Endothelial cell (in vitro differentiated cells): ENCODE measurements at places on chromosomes 2 and 18. TPM values are rescaled to one million over a fixed set of nuclear protein-coding genes. Genes with fewer than 3 reads are reported as not detected.

DNA sequence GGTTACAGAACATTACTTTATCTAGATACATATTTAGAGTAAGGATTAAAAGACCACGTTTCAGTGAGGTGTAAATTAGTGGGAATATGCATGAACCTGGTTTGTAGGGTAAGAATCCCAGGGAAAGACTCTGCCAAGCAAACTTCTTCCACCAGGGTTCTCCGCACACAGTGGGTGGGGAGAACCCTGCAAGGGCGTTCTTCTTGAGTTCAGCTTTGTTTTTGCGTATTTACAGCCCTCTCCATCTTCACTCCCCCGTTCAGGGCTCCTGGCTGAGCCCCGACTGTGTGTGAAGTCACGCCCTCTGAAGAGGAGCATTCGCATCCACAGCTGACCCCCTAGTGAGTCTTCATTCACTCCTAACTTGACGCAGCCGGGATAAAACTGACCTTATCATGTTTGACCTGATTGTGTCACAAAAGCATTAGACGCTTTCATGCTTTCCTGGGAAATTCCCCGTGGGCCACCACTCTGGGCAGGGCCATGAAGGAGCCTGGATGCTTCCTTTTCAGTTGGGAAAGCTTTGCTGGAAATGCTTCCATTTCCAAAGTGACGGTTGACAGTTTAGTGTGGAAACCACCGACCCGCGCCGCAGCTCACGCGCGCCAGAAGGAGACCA is 1.0 kb downstream of the ALKAL2 start:
- H3K4me1 ChIP-seq = no peaks in the 10 kb centered on the region
- H3K27ac ChIP-seq = no peak overlapping the region
- peaks cover 6% of the 10 kb centered on the region for H3K36me3 ChIP-seq
- peak overlapping the region; percentile 70 for H3K4me3 ChIP-seq

LAMA1 gene
- 8.7 TPM for total RNA-seq

DNA sequence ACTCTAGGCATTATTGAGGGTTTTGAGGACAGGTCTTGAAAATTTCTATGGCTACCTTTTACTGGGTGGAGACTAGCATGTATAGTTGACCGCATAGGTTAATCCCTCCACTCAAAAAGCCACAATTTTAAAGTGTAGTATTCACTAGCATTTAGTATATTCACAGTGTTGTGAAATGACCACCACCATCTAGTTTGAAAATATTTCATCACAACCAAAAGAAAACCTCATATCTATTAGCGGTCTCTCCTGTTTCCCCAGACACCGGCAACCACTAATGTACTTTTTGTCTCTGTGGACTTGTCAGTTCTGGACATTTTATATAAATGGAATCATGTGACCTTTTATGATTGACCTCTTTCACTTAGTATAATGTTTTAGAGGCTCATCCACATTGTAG is 53.9 kb downstream of the MSH2 start:
- peaks cover 12% of the 10 kb centered on the region for H3K36me3 ChIP-seq
- no peak overlapping the region for H3K27ac ChIP-seq
- peaks cover 2% of the 10 kb centered on the region for H3K4me1 ChIP-seq
- H3K27me3 ChIP-seq = peaks cover 3% of the 10 kb centered on the region
- DNase-seq = no peak

- peaks cover 4% of the 10 kb centered on the region for H3K36me3 ChIP-seq
- no peak overlapping the region for H3K4me3 ChIP-seq
- peaks cover 18% of the 10 kb centered on the region for H3K27me3 ChIP-seq
- H3K4me1 ChIP-seq = peaks cover 64% of the 10 kb centered on the region
- H3K27ac ChIP-seq = no peak overlapping the region
Observed at GRCh38 chr2:217915706-217916105, 87.1 kb downstream of the TNS1 start.

GRCh38 chr2:33933203-33933602 is 334.1 kb upstream of the FAM98A start:
- no peak overlapping the region for H3K27ac ChIP-seq
- no peaks in the 10 kb centered on the region for H3K36me3 ChIP-seq
- no peak for DNase-seq
- H3K4me3 ChIP-seq = no peak overlapping the region
